ENCODE measurements at places on chromosomes 1 and 21. TPM values are rescaled to one million over a fixed set of nuclear protein-coding genes. Genes with fewer than 3 reads are reported as not detected.

The LCE1F gene
- polyA plus RNA-seq: not detected

The CFHR2 gene
- polyA plus RNA-seq: not detected

The MYCL gene
- polyA plus RNA-seq: 10.2 TPM

The KRTAP19-3 gene
- not detected for polyA plus RNA-seq

The GSTM1 gene
- 1.7 TPM for polyA plus RNA-seq

The AKR7A2 gene
- 73.8 TPM for polyA plus RNA-seq

The ASCL5 gene
- 0.25 TPM for polyA plus RNA-seq

The DCDC2B gene
- polyA plus RNA-seq: 2.5 TPM

The CD2 gene
- 0.43 TPM for polyA plus RNA-seq

The RNASEL gene
- 12.9 TPM for polyA plus RNA-seq

The COL11A1 gene
- polyA plus RNA-seq: 56.9 TPM

The USP48 gene
- 95.6 TPM for polyA plus RNA-seq

The RXFP4 gene
- polyA plus RNA-seq: 0.17 TPM

The LEPROT gene
- 115 TPM for polyA plus RNA-seq

The F3 gene
- 6.7 TPM for polyA plus RNA-seq

The C1orf210 gene
- 8.9 TPM for polyA plus RNA-seq

The S100A7 gene
- polyA plus RNA-seq: not detected

The NHLH1 gene
- 0.58 TPM for polyA plus RNA-seq

The CFHR1 gene
- 3.0 TPM for polyA plus RNA-seq

The FMO4 gene
- 13.4 TPM for polyA plus RNA-seq

The SESN2 gene
- 5.8 TPM for polyA plus RNA-seq

The FMO5 gene
- 10.6 TPM for polyA plus RNA-seq

The CD48 gene
- polyA plus RNA-seq: 7.6 TPM

The S100A9 gene
- 28.2 TPM for polyA plus RNA-seq

The C4BPB gene
- 0.82 TPM for polyA plus RNA-seq

The CD101 gene
- 2.5 TPM for polyA plus RNA-seq

The OR2L2 gene
- polyA plus RNA-seq: 0.07 TPM

The APH1A gene
- 189 TPM for polyA plus RNA-seq

The OR2W3 gene
- polyA plus RNA-seq: 0.24 TPM

The INSRR gene
- 0.05 TPM for polyA plus RNA-seq

Data from left lung (tissue), 14 donors.